ENCODE measurements at places on chromosomes 1 and 21.

DNA sequence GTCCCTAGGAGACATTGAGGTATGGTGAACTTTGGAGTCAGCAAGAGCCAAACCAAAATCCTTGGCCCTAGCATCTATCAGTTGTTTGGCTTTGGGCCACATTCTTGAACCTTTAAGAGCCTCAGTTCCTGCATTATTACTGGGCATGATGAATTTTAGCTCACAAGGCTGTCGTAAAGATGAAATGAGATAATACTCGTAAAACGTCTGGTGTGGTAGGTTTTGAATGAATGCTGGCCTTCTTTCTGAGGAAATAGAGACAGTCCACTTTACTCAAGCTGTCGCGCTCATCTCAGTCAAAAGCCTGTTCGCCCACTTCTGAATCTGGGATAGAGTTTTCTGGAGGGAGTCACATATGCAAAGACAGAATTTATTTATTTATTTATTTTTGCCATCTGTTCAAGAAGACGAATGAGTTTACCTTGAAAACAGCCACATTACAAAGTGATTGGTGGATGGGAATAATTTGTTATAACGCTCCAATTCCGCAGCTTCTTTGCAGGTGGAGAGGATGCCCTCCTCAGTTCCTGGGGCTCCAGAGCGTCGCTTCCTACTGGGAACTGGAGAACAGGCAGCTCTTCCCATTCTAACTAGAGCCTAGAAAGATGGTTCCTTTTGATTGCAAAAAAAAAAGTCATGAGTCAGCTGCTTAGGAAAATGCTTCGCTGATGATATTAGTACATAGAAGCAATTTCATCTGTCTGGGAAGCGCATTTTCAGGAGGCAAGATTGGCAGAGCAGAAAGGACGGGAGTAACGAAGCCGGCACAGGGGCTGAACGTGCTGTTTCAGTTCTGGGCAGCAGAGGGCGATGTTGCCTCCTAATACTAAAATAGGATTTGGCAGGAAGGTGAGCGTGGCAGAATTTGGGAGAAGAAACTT is 49.9 kb upstream of the CYP2J2 start:
- peak; percentile 68 for DNase-seq

- DNase-seq, result no peak
These were observed 57.3 kb downstream of the USP1 start for GRCh38 chr1:62494137-62494536.

DNA sequence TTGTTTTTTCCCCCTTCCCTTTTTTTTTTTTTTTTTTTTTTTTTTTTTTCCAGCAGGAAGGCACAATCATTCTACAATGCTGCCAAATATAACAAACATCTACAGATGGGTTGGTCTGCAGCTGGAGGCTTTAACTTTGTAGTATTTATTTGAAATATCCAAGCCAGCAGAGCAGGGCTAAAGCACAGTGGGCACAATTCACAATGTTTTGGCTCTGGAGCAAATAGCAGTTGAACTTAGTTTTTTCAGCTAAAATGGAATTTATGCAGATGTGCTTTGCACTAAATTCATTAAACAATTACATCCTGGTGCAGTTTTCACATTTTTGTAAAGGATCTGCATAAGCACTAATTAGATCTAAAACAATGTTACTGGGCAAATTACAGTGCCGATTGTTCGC is 39.8 kb upstream of the ZBTB18 start:
- DNase-seq, result no peak

DNA sequence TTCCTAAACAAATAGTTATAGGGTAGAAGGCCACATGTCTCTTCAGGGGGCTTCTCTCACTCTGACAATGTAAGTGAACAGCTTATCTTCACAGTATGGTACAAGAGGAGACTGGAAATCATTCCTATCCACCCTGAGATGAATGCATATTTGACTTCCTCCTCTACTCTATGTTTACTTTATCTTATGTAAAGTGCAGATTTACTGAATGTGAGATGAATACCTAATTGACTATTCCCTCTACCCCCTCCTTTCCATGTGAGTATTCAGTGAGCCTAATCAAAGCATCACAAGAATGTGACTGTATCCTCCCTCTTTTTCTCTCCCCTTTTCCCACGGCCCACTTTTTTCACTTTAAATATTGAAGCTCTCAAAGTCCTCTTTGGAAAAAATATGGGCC is 132.5 kb downstream of the BACH1 start:
- no peak for DNase-seq

DNA sequence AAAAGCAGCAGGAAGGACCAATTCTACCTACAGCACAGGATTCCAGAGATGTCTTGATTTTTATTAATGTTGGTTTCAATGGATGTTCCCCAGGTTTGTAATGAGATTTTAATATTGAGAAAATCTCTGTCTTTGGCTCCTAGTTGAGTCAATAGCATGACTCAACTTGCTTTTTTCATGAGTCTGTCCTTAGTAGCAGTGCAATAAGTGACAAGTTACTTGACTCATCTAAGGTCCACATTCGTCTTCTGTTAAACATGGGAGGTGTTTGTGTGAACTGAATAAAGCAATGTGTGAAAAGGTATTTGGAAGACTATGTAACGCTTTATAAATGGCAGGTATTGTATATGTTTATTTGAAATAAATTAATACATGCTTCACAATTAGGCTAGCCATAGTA is 645.0 kb upstream of the PTBP2 start:
- DNase-seq, result no peak

DNA sequence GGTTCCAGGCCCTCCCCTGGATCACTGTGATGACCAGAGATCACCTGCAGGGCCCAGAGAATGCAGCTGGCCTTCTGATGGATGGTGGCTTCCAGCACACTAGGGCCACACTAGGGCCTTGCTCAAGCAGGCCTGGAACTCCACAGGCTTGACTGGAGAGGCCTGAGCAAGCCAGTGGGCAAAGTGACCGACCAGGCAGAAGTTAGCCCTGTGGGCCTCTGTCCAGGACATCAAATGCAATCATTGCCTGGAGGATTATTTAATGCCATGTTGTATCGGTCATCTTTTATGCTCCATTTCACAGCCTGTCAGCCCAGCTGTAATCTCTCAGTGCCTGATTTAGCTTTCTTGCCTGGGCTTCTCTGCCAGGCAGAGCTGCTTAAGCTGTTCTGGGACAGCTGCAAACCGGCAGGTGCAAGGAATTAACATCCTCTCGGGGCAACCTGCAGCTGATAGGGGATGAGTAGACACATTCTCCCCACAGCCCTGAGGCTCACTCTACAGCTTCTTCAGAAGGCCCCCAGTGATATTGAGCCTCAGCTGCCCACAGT is 17.7 kb downstream of the NENF start:
- DNase-seq, result peak; percentile 68

GRCh38 chr1:7558481-7558880 is 212.6 kb upstream of the VAMP3 start:
- DNase-seq, result peak; percentile 38

- DNase-seq, result no peak
These were observed 454.0 kb downstream of the PLPP3 start for GRCh38 chr1:56125316-56125715.

All from kidney (tissue), 22 donors.